ENCODE measurements at places on chromosomes 7 and 10.

GRCh38 chr7:134447383-134447782 lies 11.5 kb downstream of the AKR1B1 start:
- no peak for DNase-seq

DNA sequence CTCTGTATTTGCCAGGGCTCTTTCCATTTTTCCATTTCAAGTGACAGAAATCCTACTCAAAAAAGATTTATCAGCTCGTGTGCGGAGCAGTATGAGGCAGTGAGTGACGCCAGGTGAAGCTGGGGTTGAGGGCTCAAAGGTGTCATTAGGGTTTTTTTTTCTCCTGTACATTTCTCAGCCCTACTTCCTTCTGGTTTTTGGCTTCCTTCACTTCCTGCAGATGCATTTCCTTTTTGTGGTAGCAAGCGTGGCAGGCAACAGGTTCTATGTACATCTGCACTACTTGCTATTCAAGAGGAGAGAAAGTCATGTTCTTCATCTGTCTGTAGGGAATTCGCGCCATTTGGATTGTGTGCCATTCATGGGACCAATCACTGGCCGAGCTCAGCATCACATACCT lies 52.8 kb upstream of the AOAH start:
- no peak for DNase-seq

DNA sequence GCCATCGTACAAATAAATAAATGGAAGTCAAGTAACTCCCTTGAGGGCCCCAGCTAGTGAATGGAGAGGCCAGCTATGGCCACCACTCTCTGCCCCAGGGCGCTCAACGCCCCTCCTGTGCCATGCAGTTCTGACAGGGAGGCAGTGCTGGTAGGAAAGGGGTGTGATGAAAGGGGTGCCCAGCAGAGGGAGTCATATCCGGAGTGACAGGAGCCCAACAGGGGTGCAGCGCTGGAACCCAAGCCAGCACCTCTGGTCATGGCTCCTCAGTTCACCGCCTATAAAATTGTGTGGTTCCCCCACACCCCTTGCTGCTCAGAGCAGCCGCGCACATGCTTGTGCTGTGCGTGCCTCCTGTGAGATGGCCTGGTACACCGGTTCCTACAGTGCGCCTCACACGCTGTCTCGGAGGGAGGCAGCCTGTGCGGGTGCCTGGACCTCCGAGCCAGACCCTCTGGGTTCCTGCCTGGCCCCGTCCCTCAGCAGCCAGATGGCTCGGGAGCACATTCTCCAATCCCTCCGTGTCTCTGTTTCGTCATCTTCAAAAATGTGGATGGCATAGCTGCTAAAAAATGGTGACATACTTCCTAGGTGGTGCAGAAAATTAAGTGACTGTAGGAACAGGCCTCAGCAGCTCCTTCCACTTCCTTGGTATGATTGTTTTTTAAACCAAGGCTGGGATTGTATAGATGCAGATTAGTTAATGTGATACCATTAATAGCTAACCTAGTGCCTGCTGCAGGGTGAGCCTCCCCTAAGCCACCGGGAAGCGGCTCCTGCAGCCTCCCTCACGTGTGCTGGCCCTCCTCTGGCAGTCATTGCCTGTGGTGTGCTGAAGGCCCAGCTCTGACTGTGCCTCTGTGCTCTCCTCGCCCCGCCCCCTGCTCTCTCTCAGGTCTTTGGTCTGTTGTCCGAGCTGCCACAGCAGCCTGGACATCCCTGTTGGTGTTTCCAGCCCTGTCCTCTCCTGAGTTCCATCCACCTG lies 125.8 kb downstream of the EGFR start:
- DNase-seq: no peak

DNA sequence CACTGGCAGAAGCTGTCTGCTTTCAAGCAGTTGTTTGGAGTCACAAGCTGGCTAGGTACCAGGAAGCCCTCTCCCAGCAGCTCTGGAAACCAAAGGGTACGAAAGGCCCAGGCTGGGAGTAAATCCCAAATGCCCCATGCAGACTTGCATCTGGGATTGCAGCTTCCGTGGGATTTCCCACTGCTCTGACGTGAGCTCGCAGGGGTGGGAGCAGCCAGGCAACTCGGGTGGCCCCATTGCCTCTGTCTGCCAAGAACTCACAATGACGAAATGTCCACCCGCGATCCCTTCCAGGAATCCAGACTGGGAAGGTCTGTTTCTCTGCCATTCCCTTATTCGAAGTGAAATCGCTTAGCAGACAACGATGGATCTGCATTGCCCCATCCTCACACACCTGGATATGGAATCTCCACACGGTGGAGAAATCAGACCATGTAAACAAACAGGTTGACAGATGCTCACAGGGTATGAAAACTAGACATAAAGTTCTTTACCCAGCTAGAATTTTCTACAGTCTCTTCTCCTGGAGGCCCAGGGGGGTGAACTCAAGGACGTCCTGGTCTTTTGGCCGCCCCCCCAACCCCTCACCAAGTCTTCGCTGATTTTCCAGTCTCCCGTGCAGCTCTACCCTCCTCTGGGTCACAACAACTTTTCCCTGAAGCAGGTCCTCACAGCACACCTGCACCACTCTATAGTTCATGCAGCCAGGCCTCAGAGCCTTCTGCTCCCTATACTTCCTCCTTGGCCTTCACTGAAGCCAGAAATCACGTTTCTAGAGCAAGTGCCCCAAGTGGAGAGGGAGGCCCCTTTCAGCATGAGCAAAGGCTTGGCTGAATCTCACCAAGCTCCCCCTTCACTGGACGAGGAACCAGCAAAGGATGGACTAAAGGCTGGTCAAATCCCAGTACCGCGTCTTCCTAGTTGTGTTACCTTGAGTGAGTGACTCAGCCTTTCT lies 20.0 kb downstream of the SH3PXD2A start:
- no peak for DNase-seq

DNA sequence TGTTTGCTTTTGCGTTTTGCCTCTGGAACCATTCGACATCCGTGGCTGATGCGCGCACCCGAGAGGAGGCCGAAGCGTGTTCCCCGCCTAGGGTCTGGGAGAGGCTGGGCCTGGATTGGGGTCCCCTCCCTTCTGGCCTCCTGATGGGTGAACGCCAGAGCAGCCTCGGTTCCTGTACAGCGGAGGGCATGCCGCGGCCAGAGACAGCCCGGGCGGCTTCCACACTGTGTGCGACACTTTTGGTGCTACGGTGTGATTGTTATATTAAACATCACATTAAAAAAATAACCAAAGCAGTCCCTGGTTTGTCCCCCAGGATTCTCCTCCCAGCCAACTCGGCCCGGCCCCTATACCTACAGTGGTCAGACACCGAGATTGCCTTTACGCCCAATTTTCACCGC lies 3.7 kb upstream of the HOXA7 start:
- DNase-seq: peak; percentile 60

DNA sequence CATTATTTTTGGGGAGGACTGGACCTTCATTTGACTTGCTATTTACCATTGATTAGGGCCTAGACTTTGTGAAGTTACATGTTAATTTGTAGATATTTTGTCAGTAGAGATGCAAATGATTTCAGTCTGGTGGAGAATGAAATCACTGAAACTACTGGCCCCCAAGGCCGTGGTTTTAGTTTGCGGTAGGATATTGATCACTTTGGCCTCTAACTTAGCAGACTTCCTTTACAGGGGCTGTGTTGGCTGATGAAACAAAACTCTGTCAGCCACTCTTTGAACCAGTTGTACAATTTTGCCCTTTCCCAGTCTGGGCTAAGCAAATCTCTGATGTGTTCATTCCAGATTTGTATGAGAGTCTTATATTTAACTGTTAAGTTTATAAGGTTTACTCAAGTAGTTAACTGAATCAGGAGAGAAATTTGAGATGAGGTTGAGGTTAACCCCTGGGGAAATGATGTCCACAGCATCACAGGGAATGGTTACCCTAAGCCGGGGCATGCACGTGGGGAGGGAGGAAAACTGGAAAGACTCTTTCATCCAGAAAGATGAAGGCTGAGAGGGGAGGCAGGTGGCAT lies 105.7 kb upstream of the INSIG1 start:
- no peak for DNase-seq

DNA sequence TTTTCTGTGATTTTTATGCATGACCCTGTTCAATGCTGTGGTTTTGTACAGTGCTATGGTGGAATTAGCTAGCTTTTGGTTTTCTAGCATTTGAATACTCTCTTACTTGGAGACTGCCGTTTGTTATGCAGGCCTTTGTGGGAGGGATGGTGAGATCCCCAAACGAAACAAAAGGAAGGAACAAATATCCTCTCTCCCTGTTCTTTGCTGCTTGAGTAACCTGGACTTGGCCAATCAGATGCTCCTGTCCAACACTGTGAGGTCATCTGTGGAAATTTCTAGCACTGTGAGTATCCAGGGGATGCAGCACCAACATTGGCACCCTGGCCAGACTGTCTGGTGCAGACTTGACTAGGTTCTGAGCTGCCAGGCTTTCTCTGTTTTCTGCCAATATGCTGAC lies 314.4 kb downstream of the ANKRD30A start:
- no peak for DNase-seq

DNA sequence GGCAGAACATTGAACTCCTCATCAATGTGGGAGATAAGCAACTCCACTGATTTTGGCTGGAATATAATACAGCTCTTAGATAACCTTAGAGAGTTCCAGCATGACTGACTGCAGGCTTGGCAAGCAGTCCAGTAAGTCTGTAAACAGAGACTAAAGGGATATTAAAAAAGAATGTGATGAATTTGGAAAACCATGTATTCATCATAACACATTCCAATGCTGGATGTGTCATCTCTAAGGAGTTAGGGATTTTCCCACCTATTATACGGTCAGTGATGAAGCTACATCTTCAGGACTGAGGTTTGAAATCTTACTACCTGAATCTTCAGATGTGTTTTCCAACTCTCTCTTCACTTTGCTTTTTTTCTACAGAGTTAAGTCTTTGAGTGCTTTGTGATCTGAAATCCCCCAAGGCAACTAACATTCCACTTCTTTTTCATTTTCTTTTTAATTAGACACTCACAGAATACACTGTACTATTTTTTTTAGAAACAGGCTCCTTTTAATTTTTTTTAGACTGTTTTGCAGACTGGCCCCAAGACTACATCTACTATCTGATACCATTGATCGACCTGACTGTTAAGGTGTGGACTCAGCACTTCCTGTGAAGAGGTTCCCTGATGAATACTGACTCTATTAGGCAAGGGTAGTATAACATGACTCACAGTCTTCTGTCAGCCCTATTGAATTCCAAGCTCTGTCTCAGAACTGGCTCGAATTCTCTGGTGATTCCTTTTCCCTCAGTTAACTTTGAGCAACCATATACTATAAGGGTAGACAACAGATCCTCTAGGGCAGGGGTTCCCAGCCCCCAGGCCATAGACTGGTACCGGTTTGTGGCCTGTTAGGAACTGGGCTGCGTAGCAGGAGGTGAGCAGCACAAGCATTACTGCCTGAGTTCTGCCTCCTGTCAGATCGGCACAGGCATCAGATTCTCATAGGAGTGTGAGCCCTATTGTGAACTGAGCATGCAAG lies 678.2 kb downstream of the GRM8 start:
- no peak for DNase-seq

GRCh38 chr7:83534488-83534887 lies 114.5 kb downstream of the SEMA3E start:
- DNase-seq: no peak

DNA sequence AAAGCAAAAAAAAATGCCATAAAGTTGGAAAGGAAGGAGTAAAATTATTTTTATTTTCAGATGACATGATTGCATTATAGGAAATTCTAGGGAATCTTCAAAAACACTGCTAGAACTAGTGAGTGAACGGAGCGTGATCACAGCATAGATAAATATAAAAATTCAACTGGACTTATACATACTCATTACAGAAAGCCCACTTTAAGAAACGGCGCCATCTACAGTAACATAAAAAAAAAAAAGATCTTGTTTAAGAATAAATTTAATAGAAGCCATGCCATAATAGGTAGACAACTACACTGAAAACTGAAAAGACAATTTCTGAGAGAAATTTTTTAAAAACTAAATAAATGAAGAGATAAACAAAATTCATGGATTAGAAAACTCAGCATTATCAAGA lies 623.1 kb upstream of the MGMT start:
- no peak for DNase-seq

DNA sequence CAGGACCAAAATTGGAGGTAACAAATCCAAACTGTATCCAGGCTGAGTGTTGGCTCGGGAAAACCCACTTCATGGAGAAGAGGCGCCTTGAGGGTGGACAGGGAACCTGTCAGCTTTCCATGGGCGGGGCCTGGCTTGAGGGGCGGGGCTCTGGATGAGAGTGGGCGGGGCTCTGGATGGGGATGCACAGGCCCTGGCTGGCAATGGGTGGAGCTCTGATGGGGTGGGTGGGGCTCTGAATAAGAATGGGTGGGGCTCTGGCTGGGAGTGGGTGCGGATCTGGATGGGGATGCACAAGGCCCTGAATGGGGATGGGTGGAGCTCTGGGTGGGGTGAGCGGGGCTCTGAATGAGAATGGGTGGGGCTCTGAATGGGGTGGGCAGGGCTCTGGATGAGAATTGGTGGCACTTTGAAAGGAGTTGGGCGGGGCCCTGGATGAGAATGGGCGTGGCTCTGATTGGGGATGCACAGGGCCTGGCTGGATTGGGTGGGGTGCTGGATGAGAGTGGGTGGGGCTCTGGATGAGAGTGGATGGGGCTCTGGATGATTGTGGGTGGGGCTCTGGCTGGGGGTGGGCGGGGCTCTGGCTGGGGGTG lies 96.6 kb upstream of the NPTX2 start:
- no peak for DNase-seq

DNA sequence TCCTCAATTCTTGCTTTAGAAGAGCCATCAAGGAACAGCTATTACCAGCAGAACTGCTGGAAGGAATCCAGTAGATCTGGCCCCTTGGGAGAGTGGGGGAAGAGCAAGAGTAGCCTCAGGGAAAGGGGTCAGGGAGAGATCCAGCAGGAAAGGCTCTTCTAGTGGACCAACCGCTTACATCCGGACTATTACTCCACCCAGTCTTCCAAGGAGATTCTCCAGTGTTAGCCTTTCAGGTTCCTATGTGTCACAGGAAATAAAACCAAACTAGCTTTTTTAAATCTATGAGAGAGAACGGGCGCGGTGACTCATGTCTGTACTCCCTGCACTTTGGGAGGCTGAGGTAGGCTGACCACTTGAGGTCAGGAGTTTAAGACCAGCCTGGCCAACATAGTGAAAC lies 34.3 kb downstream of the TET1 start:
- DNase-seq: no peak

GRCh38 chr7:44505595-44505994 lies 15.1 kb upstream of the NUDCD3 start:
- no peak for DNase-seq

DNA sequence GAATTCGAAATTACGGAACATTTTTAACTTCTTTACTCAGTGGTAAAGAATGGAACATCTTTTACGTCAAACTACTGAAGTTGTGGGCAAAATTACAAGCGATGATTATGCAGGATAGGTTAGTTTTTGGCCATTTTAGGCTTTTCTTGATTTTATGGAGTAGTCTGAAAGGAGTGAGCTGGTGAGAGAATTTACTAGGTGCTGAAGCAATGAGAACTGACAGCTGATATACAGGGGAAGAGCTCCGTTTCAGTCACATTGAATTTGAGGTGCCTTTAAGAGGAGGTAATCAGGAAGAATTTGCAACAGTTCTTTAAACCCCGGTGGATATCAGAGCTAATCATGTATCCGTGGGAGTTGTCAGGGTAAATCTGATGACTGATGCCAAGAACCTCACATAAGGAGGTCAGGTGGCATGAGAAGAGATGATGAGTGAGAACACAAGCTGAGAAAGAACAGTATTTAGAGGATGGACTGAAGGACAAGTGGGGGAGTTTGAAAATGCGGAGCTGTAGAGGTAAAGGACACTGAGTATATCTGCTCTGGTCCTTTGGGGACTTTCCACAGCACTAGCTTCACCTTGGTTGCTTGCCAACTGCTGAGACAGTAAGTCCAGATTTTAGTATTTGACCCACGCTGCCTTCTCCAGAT lies 104.3 kb downstream of the AHR start:
- no peak for DNase-seq

Data from activated T-cell treated with anti-CD3 and anti-CD28 coated beads, Interleukin-2, amount 50 U/mL, for 24 hours (primary cell).